ENCODE measurements at places on chromosomes 6 and 20.

- no peak for DNase-seq
Observed at GRCh38 chr6:154284313-154284853, 72.2 kb downstream of the IPCEF1 start.

GRCh38 chr6:145199961-145200360 is 535.4 kb downstream of the EPM2A start:
- DNase-seq: no peak

DNA sequence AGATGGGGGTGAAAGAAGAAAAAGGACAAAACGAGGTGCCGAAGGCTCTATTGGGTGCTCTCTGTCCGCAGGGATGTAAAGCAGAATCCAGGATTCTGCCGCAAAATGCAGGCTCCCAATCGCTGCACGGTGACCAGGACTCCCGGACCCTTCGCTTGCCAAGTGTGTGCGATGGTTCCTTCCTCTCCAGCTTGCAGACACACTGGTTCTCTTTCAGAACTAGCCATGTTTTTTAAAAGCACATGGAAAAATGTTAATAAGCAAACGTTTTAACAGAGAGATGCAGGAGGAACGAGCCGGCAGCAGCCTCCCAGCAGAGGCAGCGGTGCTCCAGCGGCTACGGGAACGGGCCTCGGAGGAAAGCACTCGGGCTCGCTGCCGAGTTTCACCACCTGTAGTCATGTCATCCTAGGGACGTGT is 59.6 kb downstream of the ZNF831 start:
- no peak for DNase-seq

DNA sequence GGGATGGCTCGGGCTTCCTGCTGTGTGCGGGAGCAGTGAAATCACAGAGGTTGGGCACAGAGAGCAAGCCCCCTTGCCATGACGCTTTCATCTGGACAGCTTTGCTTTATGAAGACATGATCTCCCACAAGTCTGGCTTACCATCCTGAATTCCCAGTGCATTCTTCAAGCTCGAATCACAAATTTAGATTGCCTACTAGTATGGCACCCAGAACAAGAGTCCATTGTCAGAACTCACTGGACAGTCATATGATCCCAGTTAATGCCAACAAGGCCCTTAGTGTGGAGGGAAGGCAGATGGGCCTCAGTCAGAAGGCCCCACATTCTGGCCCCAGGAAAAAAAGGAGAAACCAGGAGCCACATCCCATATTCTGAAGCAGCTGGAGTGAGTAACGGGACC is 147.3 kb upstream of the FOXQ1 start:
- no peak for DNase-seq

DNA sequence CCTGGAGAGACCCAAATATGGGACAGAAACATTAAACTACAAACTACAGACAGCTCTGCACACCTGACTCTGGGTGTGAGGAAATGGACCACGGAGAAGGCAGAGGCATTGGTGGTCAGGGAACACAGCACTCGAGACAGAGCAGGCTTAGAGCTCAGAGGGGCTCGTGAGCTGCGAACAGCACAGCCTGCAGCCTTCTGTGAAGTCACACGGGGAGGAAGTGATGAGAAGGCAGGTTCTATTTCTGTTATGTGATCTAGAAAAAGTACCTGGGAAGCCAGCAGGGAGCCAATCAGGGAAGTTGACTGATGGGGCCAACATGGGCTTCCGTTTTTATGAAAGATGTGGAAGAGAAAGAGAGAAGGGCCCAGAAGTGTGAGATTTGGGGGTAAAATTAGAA is 88.9 kb upstream of the SNAP25 start:
- DNase-seq: no peak

DNA sequence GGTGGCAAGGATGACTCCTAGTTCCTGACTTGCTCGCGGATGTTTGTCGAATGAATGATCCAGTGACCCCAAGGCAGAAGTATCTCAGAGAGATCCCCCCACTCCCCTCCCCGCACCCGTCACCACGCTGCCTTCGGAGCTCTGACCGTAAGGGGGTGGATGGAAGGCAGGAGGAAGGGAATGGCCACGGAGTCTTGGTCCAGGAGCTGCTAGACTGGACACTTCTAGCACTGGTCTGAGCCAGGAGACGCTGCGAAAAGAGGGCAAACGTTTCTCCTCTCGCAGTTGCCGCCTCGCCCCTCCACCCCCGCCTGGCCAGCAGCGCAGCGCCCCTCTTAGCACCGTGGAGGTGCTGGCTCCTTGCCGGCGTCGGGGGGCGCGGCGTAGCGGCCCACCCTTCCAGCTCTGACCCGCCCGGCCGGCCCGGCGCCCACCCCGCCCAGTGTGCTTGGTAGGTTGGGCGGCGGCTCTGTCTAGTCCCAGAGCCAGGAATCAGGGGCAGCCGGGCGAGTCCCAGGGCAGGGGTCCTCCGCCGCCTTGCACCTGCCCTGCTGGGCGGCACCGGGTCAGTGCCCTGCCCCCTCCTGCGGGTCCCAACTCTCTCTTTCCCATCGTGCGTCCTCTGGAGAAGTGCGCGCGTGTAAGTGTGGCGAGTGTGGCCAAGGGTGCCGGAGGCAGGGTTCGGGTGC is 2.4 kb upstream of the DBNDD2 start:
- DNase-seq: no peak

- no peak for DNase-seq
Observed at GRCh38 chr6:20312606-20313005, 89.1 kb upstream of the E2F3 start.

DNA sequence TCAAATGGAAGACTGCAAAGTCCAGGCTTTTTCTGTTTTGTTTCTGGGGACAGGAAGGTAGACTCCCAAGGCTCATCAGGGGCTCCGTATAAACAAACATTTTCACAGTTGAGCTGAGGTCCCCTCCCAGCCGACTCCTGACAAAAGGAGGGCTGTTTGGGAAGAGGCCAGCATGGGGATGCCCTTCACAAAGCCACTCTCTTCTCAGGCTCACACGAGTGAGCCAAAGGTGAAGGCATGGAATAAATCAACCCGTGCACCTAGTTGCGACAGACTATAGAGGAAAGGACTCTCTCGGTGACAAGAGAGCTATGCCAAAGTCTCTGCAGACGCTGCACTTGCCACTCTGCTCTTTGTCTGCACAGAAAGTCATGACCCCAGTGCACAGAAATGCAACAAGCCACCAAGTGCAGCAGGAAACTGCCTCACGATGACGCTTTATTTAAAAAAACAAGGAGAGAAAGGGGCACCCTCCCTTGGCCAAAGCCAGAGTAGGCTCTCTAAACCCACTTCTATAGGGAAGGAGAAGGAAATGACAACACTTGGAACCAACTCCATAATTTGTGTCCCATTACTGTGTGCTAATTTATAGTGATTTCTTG is 21.0 kb downstream of the JAG1 start:
- no peak for DNase-seq

DNA sequence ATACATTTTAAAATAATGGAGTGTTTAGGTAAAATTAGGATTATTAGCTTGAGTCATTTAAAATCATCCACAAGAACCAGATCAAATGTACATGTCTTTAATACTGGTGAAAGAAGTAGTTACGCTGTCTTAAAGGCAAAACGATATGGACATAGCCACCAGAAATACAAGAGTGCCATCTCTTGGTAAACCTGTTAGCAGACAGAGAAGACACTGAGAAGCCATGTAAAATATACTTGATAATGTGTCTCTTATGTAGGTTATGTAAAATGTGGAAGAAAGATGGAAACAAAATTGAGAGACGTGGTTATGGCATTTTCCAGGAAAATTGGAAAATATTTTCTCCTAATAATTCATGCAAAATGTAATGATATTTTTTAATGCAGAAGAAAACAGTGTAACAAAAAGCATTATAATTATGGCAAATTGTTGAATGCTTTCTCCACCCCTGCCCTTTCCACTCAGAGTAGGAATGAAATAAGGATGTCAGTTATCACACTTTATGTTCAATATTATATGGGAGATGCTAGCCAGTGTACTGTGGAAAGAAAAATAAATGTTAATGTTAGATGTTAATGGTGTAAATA is 12.2 kb upstream of the SLC17A2 start:
- DNase-seq: no peak

DNA sequence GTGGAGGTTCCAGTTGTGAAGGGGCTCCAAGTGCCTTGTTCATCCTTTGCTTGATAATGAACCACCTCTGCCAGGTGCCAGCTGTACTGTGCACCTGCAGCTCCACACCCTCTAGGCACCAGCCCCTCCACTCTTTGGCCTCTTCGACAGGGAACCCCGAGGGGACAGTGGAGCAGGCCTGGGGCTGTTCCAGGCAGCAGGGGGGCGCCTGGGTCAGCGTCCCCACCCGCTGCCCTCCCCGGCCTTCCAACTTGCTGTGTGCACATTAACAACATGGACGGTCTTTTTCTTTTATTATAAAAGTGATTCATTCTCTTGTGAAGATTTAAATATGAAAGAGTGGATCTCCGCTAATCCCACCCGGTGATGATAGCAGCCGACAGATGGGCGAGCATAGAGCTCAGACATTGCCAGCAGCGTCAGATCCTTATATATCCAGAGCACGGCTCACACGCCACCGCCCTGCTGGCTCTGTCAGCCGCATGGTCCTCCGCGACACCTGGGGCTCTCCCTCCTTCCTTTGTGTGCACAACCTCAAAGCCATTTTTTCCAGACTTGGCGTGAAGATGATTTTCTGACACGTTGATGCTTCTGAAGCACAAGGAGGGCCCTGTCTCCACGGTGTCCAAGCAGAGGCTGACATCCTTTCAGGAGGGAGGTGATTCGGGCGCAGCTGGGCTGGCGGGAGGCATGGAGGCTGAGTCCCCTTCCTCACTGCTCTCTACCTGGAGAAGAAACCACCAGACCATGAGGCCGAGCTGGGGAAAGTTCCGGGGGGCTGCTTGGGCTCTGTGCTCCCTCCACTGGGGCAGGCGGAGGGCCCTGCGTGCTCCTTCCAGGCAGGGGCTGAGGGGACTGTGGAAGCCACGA is 22.2 kb upstream of the MRGBP start:
- no peak for DNase-seq
